ENCODE measurements at places on chromosomes 3 and 15.

- no peak for DNase-seq
These were observed 878 bp downstream of the ISLR start for GRCh38 chr15:74174219-74174957.

DNA sequence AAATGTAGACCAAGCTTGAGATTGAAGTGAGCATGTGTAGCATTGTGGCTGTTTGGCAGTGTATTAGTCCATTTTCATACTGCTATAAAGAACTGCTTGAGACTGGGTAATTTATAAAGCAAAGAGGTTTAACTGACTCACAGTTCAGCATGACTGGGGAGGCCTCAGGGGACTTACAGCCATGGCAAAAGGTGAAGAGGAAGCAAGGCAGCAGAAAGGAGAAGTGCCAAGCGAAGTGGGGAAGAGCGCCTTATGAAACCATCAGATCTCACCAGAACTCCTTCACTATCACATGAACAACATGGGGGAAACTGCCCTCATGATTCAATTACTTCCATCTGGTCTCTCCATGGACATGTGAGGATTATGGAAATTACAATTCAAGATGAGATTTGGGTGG is 8.6 kb upstream of the CERS3 start:
- DNase-seq, result no peak

DNA sequence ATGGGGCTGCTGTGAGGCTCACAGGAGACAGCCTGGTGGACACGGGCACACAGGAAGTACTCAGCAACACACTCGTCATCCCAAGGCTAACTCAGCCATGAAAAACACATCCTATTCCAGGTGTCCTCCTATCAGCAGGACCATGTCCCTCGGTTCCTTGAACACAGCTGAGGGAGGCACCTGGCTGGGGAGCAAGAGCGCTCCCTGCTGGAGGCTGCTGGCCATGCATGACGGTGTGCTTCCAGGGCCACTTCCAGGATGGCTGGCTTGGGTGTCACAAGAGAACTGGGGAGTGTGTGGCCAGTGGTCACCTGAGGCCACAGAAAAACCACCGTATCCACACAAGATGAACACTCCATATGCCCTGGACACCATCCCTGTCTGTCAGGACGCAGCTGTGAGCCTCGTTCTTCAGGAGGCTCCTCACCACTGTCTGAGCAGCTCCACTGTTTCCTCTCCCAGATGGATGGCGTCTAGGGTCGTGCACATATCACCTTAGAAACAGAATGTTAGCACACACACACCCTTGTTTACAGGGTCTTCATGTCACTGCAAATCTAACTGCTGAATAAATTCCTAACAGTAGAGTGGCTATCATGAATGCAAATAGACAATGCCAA is 31.0 kb downstream of the POC1A start:
- peak; percentile 88 for DNase-seq

- no peak for DNase-seq
These were observed 68.8 kb downstream of the ANXA2 start for GRCh38 chr15:60328852-60329443.

- DNase-seq, result no peak
These were observed 220.2 kb upstream of the COL8A1 start for GRCh38 chr3:99418209-99418635.

GRCh38 chr3:32603064-32603463 is 32.4 kb upstream of the DYNC1LI1 start:
- no peak for DNase-seq

DNA sequence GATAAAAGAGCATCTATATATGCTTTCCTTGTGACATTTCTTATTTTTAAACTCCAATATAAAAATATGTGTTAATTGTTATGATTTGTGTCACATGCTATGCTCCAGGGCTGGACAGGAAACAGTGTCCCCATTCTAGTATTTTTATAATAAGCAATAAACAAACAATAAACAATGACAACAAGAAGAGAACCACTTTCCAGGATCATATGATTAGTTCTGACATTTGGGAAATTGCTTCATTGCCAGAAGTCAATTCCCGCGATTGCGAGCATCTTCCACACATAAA is 260.9 kb downstream of the FHIT start:
- DNase-seq, result no peak

DNA sequence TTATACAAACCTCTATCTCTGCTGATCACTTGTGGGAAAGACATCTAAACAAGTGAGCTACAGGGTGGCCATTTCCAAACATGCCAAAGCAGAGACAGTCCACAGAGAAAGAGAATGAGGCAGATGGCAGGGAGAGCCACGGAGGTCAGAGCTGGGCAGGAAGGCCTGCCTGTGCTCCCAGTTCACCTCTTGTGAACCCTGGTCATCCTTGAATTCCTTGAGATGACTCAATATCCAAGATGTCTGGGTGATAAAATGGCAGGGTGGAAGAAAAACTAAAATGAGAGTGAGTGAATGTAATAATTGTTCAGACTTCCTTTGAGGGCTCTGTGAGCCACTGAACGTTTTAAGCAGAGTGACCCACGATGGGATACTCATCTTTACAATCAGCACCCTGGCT is 104.8 kb downstream of the PLCH1 start:
- DNase-seq, result no peak

GRCh38 chr3:128281056-128281455 is 127.8 kb downstream of the EEFSEC start:
- no peak for DNase-seq

GRCh38 chr15:101126618-101127505 is 125.0 kb downstream of the CHSY1 start:
- no peak for DNase-seq

- DNase-seq, result no peak
These were observed 7.3 kb downstream of the TADA3 start for GRCh38 chr3:9784965-9785364.

GRCh38 chr15:101492766-101493692 is 3.5 kb upstream of the PCSK6 start:
- DNase-seq, result peak; percentile 76

DNA sequence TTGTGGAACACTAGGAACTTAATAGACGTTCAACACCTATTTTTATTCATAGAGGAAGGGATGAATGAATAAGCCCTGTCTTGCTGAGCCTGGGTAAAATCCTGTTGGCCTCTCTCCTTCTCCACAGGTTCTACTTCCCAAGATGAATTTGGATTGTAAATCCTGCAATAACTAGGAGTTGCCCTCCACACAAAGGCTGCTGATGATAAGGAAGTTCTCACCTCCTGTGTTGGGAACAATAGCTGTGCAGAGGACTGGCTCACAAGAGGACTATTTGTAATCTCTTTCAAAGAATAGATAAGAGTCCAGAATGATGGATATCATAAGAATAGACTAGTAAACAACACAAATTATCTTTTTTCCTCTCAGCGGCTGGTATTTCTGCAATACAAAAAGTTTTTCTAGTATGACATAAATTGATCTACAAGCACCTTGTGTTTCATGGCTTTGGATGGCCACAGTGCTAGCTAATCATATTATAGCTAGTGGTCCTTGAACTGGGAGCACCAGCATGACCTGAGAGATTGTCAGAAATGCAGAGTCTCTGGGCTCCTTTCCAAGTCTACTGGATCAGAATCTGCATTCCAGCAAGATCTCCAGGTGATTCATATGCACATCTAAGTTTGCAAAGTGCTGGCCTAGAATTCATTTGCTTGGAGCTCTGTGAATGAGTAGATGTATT is 28.1 kb upstream of the COL6A6 start:
- DNase-seq, result no peak

DNA sequence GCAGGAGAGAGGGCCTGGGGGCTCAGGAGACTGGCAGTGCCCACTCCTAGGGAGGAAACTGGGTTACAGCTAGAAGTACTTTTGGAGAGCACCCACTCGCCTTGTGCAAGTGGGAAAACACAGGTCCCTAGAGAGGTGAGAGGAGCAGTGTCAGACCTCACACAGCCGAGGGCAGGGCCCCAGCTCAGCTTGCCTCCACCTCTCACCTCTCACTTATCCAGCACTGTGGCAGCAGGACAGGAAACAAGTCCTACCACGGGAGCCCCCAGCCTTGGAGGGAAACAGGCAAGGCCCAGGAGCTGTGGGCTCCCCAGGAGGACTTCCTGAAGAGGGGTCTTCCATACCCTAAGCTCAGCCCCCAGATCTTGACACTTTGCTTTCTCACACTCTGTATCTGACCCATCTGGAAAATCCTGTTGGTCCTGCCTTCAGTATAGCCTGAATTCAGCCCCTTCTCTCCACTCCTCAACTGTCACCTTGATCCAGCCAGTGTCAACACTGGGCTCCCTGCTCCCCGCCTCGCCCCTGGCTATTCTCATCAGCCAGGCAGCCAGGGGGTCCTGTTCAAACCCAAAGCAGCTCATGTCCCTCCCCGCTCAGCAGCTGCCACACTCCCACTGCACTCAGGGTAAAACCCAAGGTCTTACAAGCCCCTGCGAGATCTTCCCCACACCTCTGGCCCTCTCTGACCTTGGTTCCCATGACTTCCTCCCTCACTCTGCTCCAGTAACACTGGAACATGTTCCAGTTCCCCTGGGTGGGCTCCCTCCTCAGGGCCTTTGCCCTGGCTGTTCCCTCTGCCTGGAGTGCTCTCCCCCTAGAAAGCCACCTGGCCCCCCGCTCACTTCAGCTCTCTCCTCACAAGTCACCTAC is 870 bp upstream of the TMEM40 start:
- no peak for DNase-seq

DNA sequence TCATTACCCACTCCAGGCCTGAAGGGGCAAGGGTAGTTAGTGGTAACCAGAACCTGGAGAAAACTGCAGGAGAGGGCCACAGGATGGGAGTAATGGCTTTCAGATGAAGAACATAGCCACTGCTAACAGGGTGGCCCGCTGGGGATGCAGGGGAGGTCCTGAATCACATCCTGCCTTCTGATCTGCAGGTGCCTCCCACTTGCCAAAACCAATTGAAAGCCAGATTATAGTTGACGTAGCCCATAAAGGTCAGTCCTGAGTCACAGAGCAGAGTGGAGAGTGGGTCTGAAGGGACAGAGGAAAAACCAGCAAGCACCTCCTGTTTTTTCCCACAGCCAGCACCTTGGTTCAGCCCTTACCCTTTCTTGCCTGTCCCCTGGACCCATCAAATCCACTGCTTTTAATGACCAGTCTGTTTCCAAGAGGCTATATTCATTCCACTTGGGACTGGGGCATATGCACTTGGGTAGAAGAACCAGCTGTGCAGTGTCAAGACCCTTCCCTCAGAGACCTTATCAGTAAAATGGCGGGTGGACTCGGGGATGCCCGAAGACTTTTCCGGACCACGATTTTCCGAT is 646 bp upstream of the SLC35G2 start:
- DNase-seq, result no peak

- DNase-seq, result no peak
These were observed 108.1 kb upstream of the THBS1 start for GRCh38 chr15:39472621-39473297.

GRCh38 chr15:81256916-81257315 is 60.2 kb downstream of the IL16 start:
- DNase-seq, result no peak

DNA sequence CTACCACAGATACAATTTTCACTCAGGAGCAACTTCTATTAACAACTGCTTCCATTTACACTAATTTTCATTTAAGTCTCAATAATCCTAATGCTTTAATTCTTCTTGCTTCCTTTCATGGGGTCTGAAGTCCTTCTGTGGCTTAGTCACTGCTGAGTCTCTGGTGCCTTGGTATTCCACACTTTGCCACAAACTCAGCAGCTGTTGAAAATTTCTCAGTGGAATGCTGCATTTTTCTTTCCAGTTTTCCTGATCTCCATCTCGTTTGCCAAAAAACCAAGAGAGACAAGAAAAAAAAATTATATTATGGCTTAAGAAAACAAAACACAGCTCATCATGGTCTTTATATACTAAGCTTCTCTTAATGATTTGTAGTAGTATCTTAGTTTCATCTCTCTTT is 269.2 kb upstream of the AZI2 start:
- no peak for DNase-seq

DNA sequence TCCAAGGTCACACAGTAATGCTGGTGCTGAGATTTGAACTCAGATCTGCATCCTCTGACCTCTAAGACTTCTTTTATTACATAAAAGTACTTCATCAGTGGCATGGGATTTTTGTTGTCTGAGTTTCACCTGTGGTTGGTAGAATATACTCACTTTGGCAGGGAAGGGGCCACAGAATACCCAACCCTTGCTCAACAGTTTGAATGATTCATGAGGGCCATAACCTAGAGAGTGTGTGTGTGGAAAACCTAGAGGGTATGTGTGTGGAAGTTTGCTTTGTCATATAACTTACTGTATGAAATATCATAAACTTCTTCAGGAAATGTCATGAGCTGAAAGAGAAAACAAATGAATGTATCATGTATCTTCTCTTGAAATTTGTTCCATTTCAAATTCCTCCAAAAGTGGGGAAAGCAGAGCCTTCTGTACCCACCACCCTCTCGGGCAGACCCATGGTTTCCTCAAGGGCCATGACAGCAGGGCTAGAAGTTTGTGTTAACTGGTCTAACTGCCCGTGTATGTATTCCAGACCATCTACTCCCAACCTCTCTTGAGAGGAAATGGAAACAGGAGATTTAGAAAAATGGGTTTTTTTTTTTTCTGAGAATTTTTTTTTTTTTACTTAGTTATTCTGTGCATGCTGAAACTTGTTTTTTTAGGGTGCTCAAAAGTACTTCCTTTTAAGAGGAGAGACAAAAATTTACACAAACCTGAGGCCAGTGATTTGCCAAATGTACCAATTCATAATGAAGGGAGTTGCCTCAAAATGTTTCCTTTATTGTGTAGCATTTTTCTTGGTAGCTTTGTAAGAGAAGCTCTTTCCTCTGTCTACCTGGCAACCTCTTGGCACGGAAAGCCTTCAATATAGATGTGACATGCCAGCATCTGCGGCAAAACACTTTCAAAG is 127.0 kb downstream of the TPRG1 start:
- no peak for DNase-seq

DNA sequence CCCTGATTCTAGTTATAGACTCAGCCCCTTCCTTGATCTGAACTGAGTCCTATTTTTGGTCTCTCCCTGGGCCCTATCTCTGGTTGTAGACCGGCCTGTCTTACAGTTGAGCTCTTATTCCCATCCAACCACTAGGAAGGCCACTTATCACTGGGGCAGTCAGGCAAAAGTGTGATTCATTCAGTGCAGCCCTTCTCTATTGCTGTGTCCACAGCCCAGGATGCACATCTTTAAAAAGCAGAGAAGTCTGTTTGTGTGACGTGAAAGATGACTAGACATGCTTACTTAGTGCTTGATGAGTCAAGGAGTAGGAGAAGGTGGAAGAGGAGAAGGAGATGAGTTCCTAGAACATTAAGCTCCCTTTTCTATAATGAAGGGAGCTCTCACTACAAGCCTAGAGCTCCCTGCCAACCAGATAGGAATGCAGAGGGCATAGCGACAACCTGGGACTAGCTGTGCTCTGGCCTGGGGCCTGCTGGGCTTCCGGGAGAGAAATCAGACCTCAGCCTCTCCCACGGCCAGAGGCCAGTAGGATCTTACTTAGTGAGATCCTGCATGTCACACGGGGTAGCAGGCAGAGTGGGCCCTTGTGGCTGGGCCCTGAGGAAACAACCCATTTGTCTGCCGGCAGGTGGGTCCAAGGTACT is 25.7 kb downstream of the INSYN1 start:
- DNase-seq, result no peak

GRCh38 chr3:50233176-50233575 is 2.8 kb upstream of the GNAI2 start:
- DNase-seq, result no peak

DNA sequence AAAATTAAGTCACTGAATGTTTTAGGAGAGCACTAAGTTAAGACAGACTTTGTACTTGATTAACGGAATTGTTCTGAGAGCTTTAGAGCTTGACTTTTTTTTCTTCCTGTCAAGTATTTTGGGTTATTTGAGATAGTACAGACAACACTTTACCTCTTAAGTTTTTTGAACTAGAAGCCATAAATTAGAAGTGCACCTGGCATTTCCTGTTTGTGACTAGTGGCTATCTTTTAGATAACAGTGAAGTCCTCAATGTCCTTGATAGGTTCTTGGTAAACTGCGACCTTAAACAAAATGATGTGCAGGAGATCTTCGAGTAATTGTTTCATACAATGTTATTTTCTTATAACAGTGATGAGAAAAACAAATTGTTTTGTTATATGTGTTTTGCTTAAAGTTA is 213.9 kb downstream of the TP63 start:
- DNase-seq, result no peak
